Sigmoid colon (tissue), 7 donors: ENCODE measurements at places on chromosomes 16 and 17. TPM values are rescaled to one million over a fixed set of nuclear protein-coding genes. Genes with fewer than 3 reads are reported as not detected.

GRCh38 chr16:1503110-1503955, 10.2 kb downstream of the TELO2 start:
- H3K27ac ChIP-seq: no peak overlapping the region
- DNase-seq: no peak
- no peak overlapping the region for H3K4me3 ChIP-seq
- H3K36me3 ChIP-seq: peaks cover 44% of the 10 kb centered on the region
- H3K4me1 ChIP-seq: no peaks in the 10 kb centered on the region

- H3K36me3 ChIP-seq: no peaks in the 10 kb centered on the region
- H3K4me1 ChIP-seq: peaks cover 26% of the 10 kb centered on the region
- no peak for DNase-seq
Measured at GRCh38 chr17:58324056-58324408, 4.6 kb downstream of the TSPOAP1 start.

The HEATR9 gene
- total RNA-seq: not detected

DNA sequence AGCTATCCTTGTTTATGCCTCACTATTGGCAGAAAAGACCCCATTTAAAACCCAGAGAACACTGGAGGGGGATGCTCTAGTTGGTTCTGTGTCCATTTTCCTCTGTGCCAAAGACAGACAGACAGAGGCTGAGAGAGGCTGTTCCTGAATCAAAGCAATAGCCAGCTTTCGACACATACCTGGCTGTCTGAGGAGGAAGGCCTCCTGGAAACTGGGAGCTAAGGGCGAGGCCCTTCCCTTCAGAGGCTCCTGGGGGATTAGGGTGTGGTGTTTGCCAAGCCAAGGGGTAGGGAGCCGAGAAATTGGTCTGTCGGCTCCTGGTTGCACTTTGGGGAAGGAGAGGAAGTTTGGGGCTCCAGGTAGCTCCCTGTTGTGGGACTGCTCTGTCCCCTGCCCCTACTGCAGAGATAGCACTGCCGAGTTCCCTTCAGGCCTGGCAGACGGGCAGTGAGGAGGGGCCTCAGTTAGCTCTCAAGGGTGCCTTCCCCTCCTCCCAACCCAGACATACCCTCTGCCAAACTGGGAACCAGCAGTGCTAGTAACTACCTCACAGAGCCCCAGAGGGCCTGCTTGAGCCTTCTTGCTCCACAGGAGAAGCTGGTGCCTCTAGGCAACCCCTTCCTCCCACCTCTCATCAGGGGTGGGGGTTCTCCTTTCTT, 56.1 kb downstream of the IGF2BP1 start:
- H3K4me3 ChIP-seq: no peak overlapping the region
- no peaks in the 10 kb centered on the region for H3K36me3 ChIP-seq
- H3K27me3 ChIP-seq: no peaks in the 10 kb centered on the region
- H3K27ac ChIP-seq: no peak overlapping the region
- DNase-seq: no peak

GRCh38 chr17:67137026-67137370, 92.6 kb downstream of the CACNG1 start:
- no peaks in the 10 kb centered on the region for H3K27me3 ChIP-seq
- no peak for DNase-seq
- H3K27ac ChIP-seq: no peak overlapping the region

The LPCAT2 gene
- total RNA-seq: 9.6 TPM

DNA sequence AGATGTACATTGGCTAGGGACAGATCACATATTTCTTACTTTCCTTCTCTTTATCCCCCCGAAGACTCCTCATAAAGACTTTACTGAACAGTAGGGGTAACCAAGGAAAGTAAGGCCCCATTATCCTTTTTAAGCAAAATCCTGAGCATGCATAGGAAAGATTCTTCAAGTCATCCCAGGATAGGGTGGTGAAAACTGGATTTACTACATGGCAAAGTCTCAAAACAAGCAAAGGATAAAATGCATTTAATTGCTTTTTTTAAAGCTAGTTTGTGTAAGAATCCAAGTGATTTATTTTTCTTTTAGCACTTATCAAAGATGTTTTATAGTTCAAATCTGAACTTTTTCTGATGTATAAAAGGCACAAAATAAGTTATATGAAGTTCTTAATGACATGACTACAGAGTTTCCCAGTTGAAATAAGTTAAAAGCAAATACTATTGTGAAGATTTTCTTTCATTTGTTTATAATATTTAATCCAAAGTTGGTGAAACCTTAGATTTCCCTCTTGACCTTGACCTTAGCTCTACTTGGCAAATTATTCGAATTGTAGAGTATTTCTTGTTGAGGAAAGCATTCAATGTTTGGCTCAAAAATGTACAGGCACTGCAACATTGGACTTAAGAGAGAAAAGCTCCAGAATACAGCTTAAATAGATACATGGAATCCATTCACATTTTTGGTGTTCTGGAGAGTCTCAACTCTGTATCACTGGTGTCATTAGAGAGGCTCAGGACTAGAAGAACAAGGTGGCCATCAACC, 104.3 kb downstream of the ABCA8 start:
- no peak for DNase-seq
- no peaks in the 10 kb centered on the region for H3K4me1 ChIP-seq
- H3K27ac ChIP-seq: no peak overlapping the region
